ENCODE measurements at places on chromosomes 6 and 20.

DNA sequence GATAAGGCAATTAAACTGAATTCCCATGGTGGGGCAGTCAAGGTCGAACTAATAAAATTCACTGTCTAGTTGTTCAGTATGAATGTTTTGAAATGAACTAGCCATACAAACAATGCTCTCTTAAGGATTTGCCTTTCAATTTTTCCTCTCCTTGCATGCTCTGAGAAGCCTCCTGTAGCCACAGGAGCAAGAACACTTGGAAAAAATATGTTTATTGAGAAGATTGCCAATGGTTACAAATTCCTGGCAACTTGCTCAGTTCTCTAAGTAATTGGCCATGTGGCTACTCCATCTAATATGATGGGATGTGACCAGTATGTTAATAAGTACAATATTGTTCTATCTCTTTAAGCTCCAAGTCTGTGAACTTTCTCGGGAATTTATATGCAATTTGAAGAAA lies 49.4 kb downstream of the FUT9 start:
- DNase-seq, result no peak

DNA sequence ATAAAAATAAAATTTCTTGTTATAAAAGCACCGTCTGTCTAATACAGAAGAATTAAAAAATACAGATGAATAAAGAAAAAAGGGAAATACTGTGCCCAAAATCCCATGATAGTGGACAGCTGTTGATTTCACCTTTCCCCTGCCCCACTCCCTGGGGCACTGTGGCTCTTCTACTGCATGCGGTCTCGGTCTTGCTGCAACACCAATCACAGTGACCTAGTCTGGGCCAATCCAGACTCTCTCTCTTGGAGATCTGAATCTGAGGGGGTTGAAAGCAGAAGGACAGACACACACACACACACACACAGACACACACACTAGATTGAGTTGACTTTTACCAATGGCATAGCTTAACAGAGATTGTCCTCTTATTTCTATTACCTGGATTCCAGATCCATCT lies 70.5 kb upstream of the FYN start:
- DNase-seq, result no peak

DNA sequence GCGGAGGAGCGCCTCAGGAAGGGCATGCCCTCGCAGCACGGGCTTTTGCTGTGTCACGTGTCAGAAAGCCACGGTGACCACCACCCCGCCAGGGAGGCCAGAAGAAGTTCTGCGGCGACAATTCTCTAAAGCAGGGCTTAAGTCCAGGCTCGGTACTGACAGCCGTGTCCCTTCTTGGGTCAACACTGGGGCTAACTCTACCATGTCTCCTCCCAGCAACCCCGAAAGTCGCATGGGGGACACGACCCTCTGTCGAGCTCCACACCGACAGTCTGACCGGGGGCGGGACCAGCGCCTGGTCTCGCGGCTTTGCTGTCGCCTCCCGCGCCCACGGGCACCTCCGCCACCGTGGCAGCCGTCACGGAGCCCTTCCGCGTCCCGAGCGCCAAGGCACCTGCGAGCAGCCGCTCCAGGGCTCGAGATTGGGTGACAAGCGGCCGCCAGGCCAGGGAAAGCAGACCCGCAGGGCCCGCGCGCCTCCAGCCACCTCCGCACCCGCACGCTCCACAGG lies 534 bp downstream of the NANP start:
- peak; percentile 32 for DNase-seq

DNA sequence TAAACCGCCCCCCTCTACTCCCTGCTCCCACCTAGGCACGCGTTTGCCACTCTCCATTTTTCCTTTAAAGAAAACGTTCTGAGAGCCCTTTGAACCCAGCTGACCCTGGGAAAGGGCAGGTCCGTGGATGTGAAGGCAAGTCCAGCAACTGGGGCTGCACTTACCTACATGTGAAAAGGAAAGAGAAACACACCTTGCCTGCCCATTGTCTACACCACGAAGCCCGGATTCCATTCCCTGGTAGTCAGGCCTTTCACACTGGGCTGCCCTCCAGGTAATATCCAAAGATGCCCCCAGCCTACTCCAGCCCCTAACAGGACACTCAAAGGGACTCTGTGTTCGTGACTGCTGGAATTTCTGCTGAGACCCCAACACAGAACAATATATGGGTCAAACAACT lies 94.4 kb downstream of the CD83 start:
- DNase-seq, result peak; percentile 58

DNA sequence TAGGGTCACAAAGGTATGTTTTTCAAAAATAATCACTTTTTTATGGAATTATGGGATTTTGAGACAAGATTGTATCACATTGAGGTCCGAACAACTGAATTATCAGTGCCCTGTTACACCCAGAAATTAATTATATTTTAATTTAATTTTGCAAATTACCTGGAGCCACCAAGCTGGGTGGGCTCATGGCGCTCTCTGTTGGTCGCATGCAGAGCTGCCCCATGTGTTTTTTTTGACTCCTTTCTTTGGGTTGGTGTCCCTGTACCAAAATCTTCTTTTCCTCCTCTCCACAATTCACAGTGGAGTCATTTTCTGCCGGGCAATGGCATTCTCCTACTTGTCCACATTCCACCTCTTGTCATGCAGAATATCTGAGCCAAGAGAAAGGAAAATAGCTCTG lies 38.9 kb upstream of the FRMD1 start:
- DNase-seq, result peak; percentile 31

DNA sequence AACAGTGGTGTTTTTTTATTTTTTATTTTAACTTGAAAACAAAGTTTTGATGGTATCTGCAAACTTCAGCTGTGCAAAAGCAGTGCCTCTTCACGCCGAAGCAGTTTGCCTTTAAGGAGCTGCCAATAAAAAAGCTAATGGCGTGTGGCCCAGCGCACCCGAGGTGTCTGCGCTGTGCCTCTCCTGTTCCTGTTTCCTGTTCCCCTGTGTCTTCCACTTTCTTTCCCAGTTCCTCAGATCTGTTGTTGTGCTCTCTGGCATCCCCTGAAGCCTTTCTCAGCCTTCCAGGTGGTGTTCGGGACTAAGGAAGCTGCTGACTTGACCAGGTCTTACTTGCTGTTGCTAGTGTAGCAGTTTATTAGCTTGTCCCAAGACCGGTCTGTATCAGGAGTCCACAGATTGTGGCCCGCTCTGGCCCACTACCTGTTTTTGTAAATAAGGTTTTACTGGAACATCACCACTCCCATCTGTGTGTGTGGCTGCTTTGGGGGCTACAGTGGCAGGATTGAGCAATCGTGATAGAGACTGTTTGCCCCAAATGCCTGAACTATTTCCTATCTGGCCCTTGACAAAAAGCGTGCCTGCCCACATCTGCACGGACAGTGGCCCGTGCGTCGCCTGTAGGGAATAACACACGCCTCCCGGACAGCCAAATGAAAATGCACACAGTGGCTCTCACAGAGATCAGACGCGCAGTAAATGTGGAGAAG lies 178.3 kb downstream of the TMEM242 start:
- DNase-seq, result no peak

- DNase-seq, result no peak
These were observed 25.4 kb downstream of the CDYL start for GRCh38 chr6:4801491-4802110.

DNA sequence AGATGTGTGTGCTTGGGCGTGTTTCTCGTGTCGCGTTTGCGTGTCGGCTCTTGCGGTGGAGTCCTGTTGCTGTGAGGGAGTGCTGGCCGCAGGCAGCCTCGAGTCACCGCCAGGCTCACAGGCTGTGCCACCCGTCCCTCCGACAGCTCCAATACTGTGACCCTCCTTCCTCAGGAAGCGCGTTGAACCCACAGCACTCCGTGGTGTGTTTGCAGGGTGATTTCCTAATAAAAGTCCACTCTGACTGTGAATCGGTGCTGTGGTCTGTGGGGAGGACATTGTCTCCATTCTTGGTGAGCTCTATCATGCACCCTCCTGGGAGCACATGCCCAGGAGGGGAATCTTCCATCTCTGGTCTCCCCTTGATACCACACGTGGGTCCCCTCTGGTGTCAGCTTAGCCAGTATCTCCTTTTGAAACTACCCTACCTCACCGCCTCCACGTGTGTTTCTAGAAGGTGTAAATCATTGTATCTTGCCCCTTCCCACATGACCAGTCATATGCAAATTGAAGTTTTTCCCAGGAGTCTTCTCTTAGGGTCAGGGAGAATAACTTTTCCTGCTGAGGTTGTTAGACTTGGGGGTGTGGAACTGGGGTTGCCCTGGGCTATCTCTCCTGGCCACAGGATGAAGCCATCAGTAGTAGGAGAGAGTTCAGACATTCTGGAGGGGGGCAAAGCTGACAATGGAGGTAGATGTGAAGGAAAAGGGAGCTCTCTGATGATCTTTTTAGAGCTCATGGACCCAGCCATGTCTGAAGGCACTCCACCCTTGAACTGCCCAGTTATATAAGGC lies 13.3 kb upstream of the PCMTD2 start:
- no peak for DNase-seq

DNA sequence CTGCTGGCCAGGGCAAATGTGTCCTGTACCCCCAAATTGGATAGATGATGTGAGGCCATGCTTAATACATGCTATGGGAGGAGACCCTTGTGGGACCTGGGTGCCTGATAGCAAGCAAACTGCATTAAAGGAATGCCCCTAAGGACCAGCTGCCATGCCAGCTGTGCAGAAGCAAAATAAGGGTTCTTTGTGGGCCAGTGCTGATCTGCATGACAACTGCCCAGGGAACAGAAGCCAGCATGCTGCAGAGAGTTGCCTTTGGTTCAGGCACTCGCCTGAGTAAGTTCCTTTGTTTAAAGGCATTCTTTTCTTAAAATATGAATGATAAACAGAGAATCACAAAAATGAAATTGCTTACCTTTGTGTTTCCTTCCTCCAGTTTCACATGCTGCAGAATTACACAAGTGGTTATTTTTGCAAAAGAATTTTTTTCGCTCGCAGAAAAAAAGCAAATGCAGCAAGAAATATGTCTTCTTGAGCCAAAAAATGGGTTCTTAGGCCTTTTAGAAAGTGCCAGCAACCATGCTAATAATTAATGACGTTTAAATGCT lies 6.9 kb upstream of the SYNDIG1 start:
- DNase-seq, result peak; percentile 64

GRCh38 chr20:47362361-47363219 lies 6.1 kb upstream of the ZMYND8 start:
- no peak for DNase-seq

GRCh38 chr6:34961574-34961973 lies 72.5 kb downstream of the ANKS1A start:
- no peak for DNase-seq

DNA sequence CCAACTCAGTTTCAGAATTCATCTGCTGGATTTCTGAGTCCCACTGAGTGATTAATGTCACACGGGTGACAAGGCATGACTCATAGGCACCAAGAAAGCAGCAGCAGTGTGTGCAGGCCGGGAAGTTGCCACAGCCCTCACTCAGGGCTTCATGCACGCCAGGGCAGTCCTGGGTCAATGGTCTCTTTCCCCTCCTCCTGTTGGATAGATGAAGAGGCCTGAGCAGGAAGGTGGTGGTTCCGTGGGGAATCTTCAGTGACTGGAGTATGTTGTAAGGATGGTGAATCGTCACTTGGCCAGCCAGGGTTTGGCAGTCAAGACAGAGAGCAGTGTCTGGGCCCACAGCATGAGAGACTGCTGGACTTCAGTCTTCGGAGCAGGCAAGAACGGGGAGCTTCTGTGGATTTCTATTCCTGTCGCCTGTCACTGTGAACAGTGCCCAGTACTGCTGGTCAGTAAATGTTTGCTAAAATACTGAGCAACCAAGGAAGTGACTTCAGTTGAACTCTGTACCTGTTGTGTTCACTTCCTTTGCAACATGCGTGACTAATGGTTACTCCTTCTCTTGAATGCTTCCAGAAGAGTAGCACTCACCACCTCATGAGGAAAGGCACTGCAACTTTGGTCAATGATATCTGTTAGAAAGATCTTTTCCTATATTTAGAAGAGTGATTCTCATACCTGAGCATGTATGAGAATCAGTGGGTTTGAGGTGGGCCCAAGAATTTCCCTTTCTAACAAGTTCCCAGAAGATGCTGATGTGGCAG lies 62.0 kb upstream of the CD93 start:
- DNase-seq, result no peak

DNA sequence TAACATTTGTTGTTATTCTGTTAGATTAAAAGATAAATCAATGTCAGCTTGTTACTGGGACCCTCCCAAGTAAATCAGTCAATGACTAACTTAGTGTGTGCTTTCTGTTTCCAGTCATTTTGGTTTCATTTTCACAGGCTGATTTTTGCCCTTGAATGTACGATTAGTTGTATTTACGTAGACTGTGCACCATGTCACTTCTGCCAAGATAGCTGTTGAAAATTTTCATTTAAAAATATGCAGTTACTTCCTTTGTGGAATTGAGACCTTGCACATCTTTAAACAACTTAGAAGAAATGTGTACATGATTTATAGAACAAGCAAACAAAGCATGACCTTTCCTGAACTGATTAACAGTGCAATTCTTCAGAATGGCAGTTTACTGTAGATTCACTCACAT lies 944.8 kb upstream of the CITED2 start:
- no peak for DNase-seq

DNA sequence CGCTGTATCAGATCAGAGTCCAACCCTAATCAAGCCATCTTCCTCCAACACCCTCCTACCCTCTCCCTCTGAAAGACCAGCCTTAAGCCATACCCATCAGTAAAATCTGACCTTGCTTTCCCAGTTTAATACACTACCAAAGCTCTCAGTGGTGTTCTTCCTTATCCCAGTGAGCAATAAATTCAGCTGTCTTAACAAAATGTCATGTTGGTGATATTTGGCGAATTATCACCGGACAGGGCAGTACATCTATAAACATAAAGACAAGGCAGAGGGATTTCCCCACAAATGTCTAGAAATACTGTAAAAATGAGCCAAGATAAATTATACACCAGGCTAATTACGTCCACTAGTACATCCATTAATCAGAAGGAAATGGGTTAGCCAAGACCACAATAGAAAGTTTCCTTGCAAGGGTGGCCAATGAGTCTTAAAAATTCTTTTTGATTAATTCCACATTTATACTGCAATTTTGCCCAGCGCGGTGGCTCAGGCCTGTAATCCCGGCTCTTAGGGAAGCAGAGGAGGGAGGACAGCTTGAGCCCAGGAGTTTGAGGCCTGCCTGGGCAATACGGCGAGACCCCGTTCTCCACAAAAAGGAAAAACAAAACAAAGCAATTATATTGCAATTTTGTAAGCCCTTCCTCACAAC lies 905 bp downstream of the RARS2 start:
- no peak for DNase-seq

- peak; percentile 94 for DNase-seq
These were observed at the start of gene RPS10 for GRCh38 chr6:34425498-34426410. Gene RPS10 (minus strand): TSS chr6:34426069. CDS start chr6:34425221, 848 bp downstream.

DNA sequence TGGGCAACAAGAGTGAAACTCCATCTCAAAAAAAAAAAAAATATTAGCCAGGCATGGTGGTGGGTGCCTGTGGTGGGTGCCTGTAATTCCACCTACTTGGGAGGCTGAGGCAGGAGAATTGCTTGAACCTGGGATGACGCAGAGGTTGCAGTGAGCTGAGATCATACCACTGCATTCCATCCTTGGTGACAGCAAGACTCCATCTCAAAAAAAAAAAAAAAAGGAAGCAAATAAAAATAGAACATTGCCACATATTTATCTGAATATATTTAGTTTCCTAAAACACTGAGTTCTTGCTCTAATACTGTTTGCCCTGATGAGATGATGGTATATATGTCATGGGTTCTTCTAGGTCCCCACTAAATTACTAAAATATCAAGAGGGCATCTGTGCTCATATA lies 28.4 kb downstream of the CASP8AP2 start:
- DNase-seq, result no peak

Measured in H9 (cell line).